RPMI7951 (cell line): ENCODE measurements at places on chromosomes 2 and 18.

DNA sequence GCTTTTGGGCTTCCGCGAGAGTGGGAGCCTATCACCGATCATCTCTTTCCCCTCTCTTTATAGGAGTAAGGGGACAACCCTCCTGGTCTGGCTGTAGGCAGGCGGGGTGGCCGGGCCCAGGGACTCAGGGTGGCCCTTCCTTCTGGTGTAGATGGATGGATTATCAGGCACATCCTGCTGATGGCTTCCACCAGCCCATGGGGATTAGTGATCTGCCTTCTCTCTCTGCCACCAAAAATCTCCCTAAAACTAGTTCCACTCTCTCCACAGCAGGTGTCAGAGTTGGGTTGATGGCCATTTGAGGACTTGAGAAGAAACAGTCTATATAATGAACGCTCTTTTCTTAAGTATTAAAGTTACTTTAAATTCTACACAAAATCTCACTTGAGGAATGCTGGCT lies 37.4 kb downstream of the NCK2 start:
- no peak for DNase-seq

GRCh38 chr2:27653397-27653796 lies 10.0 kb downstream of the SUPT7L start:
- DNase-seq: peak; percentile 14

- DNase-seq: peak; percentile 77
Observed at GRCh38 chr2:166239548-166239947, 111.7 kb upstream of the SCN1A start.

DNA sequence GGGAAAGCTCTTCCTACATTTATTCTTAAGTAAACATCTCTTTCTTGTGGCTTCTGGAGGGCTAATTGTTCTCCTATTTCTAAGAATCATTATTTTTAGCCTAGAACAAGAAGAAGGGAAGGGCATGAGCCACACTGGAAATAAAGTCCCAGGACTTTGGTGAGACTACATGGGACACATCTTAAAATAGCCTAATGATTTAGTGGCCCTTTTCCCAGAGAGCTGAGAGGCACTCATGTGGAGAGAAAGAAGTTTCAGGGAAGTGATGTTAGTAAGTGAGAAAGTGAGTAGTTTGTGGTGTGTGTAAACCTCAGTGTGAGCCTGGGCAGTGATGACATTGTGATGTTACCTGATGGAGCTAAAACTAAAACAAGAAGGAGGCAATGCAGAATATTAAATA lies 14.6 kb downstream of the ITGA4 start:
- peak; percentile 36 for DNase-seq

GRCh38 chr2:217562871-217563480 lies 439.8 kb downstream of the TNS1 start:
- peak; percentile 53 for DNase-seq

- DNase-seq: peak; percentile 32
Observed at GRCh38 chr2:177772529-177772928, 300.0 kb downstream of the PDE11A start.

DNA sequence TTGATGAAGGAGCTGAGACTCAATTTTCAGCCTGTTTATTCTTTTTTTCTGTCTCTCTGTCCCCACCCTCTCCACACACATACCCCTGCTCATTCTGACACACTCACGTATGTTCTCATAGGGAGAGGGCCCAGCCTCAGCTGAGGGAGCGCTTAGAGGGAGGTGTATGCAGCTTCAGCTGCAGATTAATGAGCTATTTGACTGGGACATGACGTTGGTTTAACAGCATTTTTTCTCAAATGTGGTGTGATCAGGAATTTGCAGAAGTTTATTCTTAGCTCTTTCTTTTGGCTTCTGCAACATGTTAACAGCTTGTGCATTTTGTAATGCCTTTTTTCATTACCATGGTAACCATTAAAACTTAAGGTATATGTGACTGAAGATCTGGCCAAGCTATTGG lies 1547.1 kb upstream of the PIK3C3 start:
- no peak for DNase-seq

DNA sequence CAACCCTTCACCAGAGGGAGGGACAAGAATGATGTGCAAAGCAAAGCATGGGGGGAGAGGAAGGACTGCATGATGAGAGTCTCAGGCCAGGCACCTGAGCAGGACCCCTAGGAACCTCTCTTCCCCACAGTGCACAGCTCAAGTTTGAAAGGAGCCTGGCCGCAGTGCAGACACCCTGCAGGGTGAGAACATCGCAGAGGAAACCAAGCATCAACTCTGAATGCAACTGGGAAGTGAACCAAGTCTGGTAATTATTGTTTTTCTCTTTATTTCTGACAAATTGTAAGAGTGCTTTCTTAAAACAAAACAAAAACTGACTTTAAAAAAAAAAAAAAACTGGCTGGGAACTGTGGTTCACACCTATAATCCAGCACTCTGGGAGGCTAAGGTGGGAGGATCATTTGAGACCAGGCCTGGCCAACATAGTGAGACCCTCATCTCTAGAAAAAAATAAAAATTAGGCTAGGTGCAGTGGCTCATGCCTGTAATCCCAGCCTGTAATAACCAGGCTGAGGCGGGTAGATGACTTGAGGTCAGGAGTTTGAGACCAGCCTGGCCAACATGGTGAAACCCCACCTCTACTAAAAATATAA lies 15.3 kb downstream of the NPC1 start:
- DNase-seq: no peak

DNA sequence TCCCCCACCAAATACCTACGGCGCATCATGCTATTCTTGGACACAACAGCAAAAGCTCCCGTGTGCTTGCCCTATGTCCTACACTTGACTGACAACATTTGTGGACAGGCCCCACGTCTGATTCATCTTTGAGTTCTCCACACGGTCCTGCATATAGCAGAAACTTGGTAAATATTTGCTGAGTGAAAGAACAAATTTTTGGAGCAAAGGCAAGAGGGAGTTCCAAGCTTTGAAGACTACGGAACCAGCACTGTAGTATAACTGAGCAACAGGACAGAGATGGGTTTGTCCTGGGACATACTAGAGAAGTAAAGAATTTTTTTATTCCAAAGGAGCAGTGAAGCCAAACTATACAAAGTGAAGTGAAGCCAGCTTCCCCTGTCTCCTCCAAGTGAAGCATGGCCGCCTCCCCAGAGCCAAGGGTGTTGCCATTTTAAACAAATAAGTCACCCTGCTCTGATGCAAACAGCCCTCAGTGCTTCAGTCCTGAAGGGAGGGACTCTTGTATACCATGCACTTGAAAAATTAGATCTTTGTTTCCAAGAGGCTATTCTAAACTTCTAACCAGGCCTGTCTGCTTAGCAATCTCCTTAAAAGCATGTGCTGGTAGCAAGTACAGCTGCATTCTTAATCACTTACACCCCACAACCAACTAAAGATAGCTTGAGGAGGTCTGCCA lies 35.9 kb downstream of the SPRED2 start:
- peak; percentile 47 for DNase-seq

DNA sequence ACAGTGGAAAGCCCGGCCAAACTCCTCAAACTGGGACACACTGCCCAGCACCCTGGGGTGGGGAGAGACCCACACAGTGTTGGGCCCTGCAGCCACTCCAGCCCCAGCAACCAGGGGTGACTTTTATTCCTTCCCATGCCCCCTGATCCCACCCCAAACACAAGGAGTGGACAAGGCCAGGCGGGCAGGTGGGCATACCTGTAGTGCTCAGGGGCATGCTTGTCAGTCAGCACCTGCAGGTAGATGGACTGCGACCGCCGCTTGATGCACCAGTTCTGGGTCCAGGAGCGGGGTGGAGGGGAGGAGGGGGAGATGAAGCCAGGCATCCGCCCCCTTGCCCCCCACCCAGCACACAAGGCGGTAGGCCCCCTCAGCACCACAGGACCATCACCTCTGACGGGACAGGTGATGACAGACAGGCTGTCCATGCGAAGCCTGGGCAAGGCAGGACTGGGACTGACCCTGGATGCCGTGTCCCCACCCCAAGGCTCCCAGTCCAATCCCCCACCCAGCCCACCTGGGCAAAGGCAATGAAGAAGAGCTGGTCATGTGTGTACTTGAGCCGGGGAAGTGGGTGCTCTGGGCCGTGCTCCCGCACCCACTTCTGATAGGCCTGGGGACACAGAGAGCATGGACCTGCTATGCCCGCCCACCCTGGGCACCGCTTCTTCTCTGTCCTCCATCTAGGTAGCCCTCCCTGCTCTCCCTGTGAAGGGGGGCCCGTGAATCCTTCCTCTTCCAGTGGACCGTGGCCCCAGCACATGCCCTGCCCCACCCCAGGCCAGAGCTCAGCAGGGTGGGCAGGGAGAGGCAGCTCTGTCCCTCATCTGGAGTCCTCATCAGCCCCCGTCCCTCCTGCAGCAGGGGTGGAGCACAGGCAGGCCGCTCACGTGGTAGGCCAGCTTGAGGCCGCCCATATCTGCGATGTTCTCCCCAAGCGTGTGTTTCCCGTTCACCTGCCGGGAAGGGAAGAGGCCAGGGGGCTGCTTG lies 7.1 kb downstream of the ECEL1 start:
- no peak for DNase-seq
